ENCODE measurements at places on chromosomes 11 and 22.
A peak's percentile ranks its signal among the peaks of the same experiment; 100 is the strongest.

- no peak for DNase-seq
These were observed 47.8 kb downstream of the C2CD3 start for GRCh38 chr11:74123008-74123448.

DNA sequence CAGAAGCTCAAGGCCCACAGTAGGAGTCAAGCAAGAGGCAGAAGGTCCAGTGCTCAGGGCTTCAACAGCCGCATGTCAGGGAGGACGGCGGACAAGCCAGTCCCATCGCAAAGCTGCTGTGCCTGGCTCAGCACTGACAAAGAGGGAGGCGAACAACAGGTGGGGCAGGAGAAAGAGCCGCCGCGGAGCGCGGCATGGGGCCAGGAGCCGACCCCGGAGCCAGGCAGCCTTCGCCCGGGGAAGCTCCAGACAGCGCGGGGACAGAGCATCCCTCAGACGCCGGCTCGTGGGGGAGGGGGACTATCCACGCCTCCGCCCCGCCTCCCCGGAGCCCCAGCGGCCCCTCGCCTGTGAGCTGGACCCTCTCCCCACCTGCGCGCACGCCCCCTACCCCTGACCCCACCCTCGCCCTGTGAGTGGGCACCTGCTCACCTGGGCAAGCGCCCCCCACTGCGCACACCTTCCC is 369 bp downstream of the DHCR7 start:
- DNase-seq = no peak

- no peak for DNase-seq
These were observed 16.7 kb downstream of the STARD10 start for GRCh38 chr11:72776844-72777754.

DNA sequence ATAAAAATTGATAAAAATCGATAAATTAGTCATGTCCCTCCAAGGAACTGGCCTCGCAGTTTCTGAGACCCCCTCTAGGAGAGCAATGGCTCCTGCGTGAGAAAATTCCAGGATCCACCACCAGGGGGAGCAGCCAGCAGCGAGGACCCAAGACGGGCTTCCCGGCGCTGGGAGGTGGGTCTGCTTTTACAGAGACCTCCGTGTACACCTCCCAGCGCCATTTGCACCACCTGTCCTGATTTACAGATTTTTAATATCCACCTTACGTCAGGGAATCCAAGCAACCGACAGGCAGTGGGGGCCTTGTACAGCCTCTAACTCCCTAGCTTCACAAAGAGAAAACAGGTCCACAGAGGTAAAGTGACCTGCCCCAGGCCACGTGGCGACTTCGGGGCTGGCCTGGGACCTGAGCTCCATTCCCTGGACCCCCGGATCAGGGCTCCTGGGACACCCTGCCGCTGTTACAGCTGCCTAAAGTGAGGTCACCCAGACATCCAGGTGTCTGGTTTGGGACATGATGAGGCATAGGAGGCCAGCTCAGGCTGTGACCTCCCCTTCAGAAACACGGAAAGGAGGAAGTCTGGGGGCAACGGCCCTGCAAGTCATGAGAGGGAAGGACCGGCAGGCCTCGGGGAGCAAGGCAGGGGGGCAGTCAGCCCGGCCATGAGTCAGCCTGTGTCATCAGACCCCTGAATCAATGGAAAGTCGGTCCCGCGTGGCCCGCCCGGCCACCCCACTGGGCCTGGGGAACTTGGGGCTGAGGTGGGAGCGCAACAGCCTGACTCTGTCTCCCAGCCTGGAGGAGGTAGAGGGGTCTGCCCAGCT is 3.5 kb downstream of the OSM start:
- DNase-seq = peak; percentile 60

- no peak for DNase-seq
These were observed 172.9 kb upstream of the DDI1 start for GRCh38 chr11:103863497-103863896.

DNA sequence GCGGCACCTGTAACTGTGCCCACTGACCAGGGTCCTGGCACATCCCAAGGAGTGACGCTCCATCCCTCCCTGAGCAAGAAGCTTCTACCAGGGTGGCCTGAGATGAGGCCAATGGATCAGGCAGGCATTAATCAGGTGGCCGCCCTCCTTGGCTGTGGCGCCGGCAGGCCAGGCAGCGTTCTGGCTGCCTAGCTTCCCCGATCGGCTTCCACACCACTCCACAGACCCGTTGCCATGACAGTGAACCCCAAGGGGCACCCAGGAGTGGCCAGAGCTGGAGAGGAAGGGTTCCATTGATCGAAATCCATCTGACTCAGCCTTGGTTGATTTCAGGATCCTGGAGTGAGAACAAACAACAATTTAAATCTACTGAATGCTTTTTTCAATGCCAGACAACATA is 20.5 kb downstream of the LRRC55 start:
- DNase-seq = no peak

GRCh38 chr11:38278457-38279141 is 1680.6 kb upstream of the RAG2 start:
- DNase-seq = no peak

- no peak for DNase-seq
These were observed 34.0 kb upstream of the TFIP11 start for GRCh38 chr22:26546282-26546681.

DNA sequence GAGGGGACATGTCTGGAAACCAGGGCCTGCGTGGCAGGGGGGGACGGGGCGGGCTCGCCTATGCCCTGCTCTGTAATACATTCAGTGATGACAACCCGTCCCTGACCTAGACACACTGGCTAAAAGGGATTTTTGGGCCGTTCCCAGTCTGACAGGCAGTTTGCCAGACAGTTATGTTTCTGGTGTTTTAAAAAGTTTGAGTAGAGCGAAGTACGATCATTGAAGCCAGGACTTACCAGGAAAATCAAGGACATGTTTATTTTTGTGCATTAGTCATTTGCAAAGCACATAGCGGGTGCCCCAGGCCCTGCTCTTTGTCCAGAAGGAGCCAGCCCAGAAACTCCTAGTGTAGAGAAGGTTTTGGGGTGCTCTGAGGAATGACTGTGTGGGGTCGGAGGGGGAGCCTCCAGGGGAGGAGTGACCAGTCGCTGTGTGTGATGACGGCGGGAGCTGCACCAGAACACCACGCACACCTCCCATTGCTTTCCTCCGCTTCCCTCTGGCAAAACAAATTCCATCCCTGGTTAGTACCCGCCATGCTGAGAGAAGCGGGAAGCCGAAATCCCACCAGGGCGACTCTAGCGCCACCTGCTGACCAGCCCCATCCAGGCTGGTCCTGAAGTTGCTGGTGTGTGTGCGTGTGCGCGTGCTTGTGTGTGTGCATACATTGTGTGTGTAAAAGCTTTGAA is 50.8 kb downstream of the FBLN1 start:
- peak; percentile 11 for DNase-seq

GRCh38 chr11:61392981-61393595 is 701 bp downstream of the TMEM216 start:
- DNase-seq = no peak

GRCh38 chr11:95095858-95096587 is 6.4 kb downstream of the ENDOD1 start:
- no peak for DNase-seq

DNA sequence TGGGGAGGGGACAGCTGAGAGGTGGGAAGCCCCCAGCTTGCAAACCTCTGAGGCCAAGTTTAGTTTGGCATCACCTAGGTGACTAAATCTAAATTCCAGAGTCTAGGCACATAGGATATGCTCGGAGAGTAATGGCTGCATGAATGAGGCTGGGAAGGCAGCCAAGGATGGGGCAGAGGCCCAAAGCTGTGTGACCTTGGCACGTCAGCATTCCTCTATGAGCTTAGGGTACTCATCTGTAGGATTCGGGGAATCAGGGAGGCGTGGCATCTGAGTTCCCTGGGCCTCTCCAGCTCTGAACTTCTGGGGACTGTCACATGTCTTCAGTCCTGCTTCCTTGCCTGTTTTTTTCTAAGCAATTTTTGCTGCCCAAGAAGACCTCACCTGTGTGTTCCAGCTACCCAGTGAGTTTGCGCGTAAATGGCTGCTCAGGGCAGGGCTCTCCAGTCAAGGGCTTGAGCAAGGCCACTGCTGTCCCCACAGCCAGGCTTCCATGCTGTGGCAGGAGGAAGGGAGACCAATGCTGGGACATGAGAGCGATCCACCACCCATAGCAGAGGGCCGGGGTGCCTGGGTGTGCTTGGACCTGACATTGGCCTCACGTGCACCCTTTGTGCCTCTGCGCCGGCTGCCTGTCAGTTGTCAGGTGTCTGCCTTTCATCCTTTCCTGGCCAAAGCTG is 13.9 kb downstream of the DAGLA start:
- no peak for DNase-seq

- no peak for DNase-seq
These were observed 718.1 kb upstream of the ANO3 start for GRCh38 chr11:25613865-25614264.

DNA sequence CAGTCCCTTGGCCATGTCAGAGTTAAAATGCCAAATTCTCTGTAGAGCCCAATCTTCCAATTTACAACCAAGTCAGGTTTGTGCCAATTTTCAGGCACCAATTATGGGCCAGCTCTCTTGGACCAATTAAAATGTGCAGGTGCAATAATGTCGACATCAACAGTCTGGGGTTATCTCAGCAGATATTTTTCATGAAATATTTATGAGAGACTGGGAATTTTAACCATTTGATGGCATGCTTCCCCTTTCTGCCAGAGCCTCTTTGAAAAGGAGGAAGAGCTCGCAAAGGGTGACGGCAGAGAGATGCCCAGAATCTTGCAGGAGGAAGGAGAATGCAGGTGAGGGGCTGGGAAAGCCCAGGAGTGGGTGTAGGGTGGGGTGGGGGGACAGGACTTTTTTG is 100.8 kb upstream of the SYT13 start:
- DNase-seq = no peak

DNA sequence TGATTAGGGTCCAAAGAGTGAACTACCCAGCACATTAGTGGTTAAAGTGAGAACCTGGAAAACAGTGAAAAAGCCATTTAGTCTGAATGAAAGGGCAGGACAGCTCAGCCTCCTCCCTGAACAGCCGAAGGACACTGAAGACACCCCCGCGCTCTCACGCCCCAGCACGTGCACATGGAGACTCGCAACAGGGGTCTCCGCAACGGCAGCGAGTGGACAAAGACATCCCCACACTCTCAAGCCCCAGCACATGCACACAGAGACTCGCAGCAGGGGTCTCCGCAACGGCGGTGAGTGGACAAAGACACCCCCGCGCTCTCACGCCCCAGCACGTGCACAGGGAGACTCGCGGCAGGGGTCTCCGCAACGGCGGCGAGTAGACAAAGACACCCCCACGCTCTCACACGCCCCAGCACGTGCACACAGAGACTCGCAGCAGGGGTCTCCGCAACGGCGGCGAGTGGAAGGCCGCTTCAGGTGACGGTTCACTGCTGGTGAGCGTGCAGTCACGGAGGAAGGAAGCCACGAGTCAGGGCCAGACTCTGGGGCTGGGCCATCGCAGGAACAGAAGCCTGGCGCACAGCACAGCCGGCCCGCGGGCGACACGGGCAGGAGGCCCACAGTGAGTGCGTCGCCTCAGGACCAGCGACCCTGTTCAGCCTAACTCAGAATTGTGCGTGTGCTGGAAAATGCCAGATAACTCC is 43.6 kb downstream of the BRD1 start:
- DNase-seq = no peak

- no peak for DNase-seq
These were observed 11.6 kb downstream of the TCIRG1 start for GRCh38 chr11:68050371-68050841.

DNA sequence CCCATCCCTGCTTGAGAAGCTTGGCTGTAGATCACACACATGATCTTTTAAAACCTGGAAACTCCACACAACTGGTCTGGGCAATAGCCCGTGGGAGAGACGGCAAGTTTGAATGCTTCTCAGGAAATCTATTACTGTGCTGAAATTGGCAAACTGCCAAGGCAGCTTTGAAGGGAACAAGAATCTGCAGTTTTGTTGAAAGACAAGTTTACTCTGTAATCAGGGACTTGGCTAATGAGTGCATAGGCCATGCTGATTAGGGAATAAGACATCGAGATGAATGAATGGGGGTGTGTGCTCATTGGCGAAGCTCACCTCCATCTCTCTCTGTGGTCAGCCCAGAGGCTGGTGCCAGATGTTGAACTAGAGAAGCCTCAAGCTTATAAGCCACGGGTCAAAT is 218.8 kb downstream of the HIPK3 start:
- no peak for DNase-seq

GRCh38 chr11:9347100-9347499 is 32.7 kb upstream of the TMEM41B start:
- DNase-seq = no peak

DNA sequence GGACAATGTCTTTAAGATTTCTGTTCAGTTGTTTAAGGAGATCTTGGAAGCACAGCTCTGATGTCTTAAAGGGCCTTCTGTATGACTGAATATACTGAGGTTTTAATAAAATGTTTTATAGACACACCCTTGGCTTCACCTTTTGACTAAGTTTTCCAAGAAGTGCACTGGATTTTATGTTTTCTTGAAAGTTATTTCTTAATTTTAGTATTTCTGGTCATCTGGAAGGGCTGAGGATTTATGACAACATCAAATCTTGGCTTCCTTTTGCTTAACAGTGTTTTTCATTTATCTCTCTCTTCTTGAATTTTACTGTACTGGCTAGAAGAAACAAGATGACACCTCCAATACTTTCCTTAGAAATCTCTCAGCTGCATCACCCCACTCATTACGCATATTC is 2423.4 kb downstream of the LRRC4C start:
- no peak for DNase-seq

GRCh38 chr11:109552376-109552775 is 130.4 kb downstream of the C11orf87 start:
- no peak for DNase-seq

GRCh38 chr11:3903207-3903896 is 47.9 kb downstream of the STIM1 start:
- DNase-seq = no peak

DNA sequence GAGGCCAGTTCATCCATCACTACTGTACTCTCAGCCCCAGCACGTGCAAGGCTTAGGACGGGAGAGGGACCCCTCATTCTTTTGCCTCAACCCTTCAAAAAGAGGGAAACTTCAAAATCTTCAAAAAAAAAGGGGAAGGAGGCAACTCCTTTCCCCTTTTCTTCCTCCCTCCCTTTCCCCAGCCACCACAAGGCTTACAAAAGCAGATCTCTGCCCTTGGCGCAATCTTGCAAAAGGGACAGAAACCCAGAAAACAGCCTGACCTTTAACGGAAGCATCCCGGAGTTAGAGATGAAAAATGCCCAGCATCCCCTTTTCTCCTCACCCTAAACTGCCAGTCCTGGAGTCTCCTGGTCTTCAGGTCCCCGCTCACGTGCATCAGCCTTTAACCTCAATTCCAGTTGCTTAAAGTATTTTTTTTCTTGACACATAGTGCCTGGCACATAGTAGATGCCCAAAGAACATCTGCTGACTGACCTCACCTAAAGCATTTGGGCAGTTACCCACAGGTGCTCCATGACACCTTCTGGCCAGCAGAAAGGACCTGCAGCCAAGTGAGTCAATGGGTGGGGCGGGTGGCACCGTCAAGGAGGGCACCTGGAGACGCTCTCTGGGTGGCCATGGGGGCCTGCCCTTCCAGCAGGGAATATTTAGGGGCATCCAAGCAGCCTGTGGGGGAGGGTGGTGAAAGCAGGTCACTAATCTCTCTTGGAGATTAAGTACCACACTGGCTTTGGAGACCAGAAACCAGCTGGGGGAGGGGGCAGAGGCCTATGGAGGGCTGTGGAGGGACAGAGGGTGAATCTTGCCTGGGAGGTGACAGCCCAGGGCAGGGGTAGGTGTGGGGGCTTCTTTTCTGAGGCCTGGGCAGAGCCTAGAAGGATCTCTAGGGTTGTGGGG is 16.3 kb downstream of the NECTIN1 start:
- DNase-seq = no peak

GRCh38 chr22:45563362-45564040 is 60.8 kb downstream of the FBLN1 start:
- no peak for DNase-seq

GRCh38 chr22:17370766-17371432 is 1.6 kb downstream of the CECR2 start:
- no peak for DNase-seq

Measured in stimulated activated CD8-positive, alpha-beta memory T cell treated with anti-CD3 and anti-CD28 coated beads, Interleukin-4, amount 100 ng/mL, for 1 hour (primary cell).